Hematopoietic multipotent progenitor cell treated with erythropoietin and hydrocortisone succinate and interleukin-3 and kit ligand, for 17 days (in vitro differentiated cells): ENCODE measurements at places on chromosomes 1 and 21.

- DNase-seq = no peak
Observed at GRCh38 chr1:180204231-180204630, 25.8 kb upstream of the LHX4 start.

- DNase-seq = no peak
Observed at GRCh38 chr1:3702990-3703728, 49.1 kb upstream of the CCDC27 start.

DNA sequence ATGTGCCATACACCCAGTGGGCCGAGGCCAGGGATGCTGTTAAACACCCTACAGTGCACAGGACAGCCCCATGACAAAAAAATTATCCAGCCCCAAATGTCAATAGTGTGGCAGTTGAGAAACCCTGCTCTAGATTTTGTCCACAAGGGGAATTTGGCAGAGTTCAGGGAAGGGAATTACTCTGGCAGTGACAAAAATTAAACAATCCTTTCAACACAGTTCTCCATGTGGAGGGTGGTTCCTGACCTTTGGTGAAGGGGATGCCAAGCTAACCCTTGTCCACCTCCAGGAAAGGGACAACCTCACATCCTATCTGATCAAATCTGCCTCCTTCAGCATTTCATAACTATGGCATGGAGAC is 28.4 kb upstream of the CD84 start:
- no peak for DNase-seq

- DNase-seq = no peak
Observed at GRCh38 chr1:88327391-88328267, 356.4 kb upstream of the PKN2 start.

- DNase-seq = no peak
Observed at GRCh38 chr1:113170519-113170918, 97.5 kb downstream of the LRIG2 start.
